ENCODE measurements at places on chromosomes 7 and 10. TPM values are rescaled to one million over a fixed set of nuclear protein-coding genes. Genes with fewer than 3 reads are reported as not detected.

TRIM50 gene
- not detected for total RNA-seq

ACHE gene
- total RNA-seq = 0.64 TPM

GNAT3 gene
- total RNA-seq = not detected

GCK gene
- 0.24 TPM for total RNA-seq

LRRD1 gene
- total RNA-seq = not detected

NUTM2D gene
- total RNA-seq = 2.1 TPM

RBM48 gene
- total RNA-seq = 19.9 TPM
